Panc1 (cell line): ENCODE measurements at places on chromosomes 5 and 9.

GRCh38 chr5:37886242-37886905 lies 46.5 kb upstream of the GDNF start:
- no peak for DNase-seq

GRCh38 chr5:1329111-1329579 lies 15.8 kb downstream of the CLPTM1L start:
- DNase-seq, result no peak

DNA sequence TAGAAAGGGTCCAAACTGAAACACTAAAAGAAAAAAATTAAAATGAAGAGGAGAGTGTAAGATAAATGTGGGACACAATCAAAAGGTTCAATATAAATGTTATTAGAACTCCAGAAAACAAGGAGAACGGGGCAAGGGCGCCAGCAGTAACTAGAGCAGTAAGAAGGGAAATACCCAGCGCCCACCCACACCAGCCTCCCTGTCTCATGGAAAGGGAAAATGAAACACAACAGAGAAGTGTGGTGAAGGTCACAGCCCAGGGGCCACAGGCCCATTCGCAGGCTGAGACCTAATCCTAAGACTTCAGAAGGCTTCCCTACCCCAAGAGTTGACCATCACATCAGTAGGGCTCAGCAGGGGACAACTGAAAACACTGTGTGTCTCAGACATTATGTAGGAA lies 45.8 kb upstream of the CLK4 start:
- no peak for DNase-seq

- no peak for DNase-seq
Observed at GRCh38 chr9:129595903-129596540, 24.9 kb downstream of the C9orf50 start.

DNA sequence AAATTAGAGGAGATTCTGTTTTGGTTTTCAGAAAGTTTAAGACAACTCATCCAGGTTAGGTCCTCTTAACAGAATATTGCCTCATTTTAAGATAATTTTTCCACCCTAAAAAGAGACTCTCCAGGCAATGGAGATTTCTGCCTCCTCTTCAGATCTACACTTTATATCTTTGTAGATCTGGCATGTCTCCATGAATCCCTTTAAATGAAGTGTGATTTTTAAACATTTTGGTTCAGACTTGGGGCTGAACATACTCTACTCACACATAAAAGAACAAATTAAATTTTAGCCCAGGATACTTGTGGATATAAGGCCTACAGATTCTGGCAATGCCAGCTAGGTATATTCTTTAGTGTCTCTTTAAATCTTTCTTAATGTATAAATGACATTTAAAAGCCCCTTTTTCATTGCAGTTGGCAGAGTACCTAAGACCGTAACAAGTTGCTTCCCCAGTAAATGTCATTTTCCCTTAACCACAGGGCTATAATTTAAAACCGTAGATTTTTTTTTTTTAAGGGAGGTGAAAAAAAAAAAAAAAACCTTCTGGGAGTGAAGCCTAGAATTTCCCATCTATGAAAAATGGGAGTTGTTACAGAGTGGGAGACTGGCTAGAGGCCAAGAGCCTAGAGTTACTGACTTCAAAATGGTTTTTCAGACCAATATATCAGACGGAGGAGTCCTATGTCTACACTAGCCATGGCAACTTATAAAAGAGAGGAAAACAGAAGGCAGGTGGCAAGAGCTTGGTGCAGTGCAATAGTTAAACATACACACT lies 207.8 kb upstream of the TARS1 start:
- DNase-seq, result no peak
